ENCODE measurements at places on chromosomes 3 and 15. TPM values are rescaled to one million over a fixed set of nuclear protein-coding genes. Genes with fewer than 3 reads are reported as not detected.
A peak's percentile ranks its signal among the peaks of the same experiment; 100 is the strongest.

Gene MED12L
- total RNA-seq: 1.3 TPM

- peak; percentile 23 for DNase-seq
Observed at GRCh38 chr15:34583399-34584329, at the start of gene GOLGA8B. TSS of gene GOLGA8B (minus strand) at chr15:34583651. CDS start at chr15:34535912, 47,739 bp downstream.

DNA sequence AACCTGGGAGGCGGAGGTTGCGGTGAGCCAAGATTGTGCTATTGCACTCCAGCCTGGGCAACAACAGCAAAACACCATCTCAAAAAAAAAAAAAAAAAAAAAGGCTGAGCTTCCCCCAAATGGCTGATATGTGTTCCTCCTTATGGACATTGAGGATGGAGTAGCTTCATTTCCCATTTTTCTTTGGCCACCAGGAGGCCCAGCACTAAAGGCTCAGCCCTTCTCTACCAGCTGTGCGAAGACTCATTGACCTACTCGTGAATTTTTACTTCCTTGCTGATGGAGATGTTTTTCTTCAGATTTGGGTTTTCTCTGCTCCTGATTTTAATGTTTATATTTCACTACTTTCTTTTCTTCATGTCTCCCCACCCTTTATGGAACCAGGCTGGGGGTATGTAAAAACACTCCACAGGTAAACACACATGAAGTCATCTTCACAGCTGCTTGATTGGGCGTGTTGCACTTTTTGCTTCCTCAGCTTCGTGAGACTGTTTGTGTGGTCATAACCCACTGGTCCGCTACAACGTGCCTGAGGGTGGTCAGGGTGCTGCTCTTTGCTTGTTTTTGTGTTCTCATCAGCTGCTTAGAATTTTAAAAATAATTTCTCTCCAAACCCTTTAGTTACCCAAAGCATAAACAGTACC lies 13.5 kb downstream of the SEMA4B start:
- DNase-seq: no peak

Gene B3GNT5
- total RNA-seq: 27.6 TPM

GRCh38 chr3:186525369-186526255 lies 18.6 kb downstream of the CRYGS start:
- no peak for DNase-seq

Gene TGM5
- not detected for total RNA-seq

GRCh38 chr15:35506272-35506870 lies 39.6 kb downstream of the DPH6 start:
- DNase-seq: no peak

DNA sequence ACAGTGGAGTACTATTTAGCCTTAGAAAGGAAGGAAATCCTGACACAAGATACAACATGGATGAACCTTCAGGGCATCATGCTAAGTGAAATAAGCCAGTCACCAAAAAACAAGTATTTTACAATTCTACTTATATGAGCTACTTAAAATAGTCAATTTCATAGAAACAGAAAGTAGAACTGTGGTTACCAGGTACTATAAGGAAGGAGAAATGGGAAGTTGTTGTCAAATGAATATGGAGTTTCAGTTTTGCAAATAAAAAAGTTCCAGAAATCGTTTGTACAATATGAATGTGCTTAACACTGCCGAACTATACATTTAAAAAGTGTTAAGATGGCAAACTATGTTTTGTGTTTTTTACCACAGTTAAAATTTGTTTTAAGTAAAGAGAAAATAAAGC lies 26.8 kb downstream of the TRANK1 start:
- DNase-seq: no peak

- DNase-seq: no peak
Observed at GRCh38 chr15:35966781-35967180, 420.8 kb upstream of the DPH6 start.

DNA sequence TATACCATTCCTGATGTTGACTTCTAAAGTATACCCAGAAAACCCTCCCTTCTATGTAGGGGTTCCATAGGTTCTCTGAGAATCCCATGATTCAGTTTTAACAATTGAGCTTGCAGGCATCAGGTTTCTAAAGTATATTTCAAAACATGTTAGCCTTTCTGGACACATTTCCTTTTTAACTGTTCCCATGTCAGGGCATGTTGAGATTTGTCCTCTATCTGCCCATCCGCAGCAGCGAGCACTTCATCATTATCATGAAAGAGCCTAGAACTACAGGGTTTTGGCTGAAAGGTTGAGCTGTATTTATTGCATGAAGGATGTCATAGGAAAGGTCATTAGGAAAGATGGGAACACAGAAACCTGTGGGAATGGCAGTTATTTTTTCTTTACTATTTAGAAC lies 201.1 kb upstream of the BHLHE40 start:
- DNase-seq: no peak

Gene TRANK1
- total RNA-seq: 4.2 TPM

Gene ISLR
- 0.48 TPM for total RNA-seq

GRCh38 chr15:90646662-90647305 lies 70.4 kb upstream of the BLM start:
- DNase-seq: no peak

DNA sequence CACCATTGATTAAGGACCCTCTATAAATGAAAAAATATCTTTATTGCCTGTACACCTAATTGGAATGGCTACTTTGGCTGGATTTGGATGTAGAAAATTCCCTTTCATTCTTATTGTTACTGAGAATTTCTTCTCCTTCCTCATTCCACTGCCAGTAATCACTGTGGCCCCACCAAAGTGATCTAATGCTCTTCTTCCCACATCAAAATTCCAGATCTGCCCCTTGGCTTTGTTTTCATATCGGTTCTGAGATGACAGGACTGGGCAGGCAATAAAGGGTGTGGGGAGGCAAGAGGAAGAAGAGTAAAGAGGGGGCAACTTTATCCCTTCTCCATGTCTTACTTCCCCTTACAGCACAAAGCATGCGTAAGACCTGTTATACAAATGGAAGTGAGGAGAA lies 2.1 kb downstream of the ANKUB1 start:
- DNase-seq: peak; percentile 16

Gene VPS8
- 57.3 TPM for total RNA-seq

- DNase-seq: no peak
Observed at GRCh38 chr3:197801891-197802778, 11.1 kb downstream of the LRCH3 start.

Gene PARP15
- not detected for total RNA-seq

Gene PCBP4
- 144 TPM for total RNA-seq

- DNase-seq: no peak
Observed at GRCh38 chr3:178048768-178049167, 487.5 kb upstream of the KCNMB2 start.

GRCh38 chr3:66481071-66482017 lies 19.5 kb downstream of the LRIG1 start:
- no peak for DNase-seq

Gene ADAMTS17
- 2.3 TPM for total RNA-seq

GRCh38 chr3:151350656-151351055 lies 21.3 kb upstream of the P2RY13 start:
- no peak for DNase-seq

DNA sequence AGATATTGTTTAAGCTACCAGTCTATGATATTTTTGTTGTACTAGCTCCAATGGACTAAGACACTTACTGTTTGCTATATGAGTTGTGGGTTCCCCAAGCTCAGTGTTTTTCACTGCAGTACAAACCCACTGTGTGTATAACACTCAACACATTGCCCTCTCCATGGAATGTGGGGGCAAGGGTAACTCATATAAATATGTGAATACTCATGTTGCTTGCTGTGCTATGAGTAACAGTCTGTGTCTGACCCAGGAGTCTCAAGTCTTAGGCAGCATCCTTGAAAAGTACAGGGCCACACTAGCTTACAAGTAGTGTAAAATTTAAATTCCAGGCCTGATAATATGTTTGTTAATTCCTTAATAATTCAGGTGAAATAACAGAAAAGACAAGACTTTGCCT lies 22.5 kb upstream of the CNTN3 start:
- no peak for DNase-seq

GRCh38 chr3:55423782-55424181 lies 63.3 kb downstream of the WNT5A start:
- DNase-seq: no peak

GRCh38 chr3:188351648-188352047 lies 197.7 kb downstream of the LPP start:
- no peak for DNase-seq

Gene OXTR
- total RNA-seq: 2.0 TPM

- peak; percentile 61 for DNase-seq
Observed at GRCh38 chr15:76073554-76073953, 13.8 kb downstream of the TMEM266 start.

DNA sequence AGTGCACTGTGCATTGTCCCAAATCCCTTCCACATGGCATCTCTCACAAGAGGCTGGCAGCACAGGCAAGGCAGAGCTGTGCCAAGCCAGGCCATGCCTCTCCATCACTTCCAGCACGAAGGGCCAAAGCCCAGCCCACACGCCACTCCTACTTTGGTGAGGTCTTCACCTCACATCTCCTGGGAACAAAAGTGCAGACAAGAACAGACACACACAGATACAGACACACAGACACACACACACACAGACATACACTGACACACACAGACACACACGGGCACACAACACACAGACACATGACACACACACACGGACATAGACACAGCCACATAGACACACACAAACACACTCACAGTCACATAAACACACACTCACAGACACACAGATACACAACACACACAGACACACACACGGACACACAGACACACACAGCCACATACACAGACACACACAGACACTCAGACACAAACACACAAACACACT lies 233.3 kb downstream of the UACA start:
- DNase-seq: no peak

DNA sequence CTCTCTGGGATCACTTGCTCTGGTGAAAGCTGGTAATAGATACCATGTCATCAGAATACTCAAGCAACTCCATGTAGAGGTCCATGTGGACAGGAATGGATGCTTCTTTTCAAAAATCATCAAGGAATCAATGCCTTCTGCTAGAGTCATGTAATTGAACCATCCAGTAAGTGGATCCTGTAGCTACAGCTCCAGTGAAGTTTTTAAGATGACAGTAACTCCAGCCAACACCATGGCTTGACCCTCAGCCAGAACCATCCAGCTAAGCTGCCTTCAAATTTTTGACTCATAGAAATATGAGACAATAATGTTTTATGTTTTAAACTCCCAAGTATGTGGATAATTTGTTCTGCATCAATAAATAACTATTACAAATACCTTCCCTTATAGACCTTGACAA lies 923.7 kb downstream of the EPHA3 start:
- no peak for DNase-seq

All from kidney epithelial cell (primary cell).